ENCODE measurements at places on chromosomes 2 and 18.

GRCh38 chr2:40433736-40434135 is 18.2 kb downstream of the SLC8A1 start:
- DNase-seq, result no peak
- H3K27me3 ChIP-seq, result no peaks in the 10 kb centered on the region
- no peak overlapping the region for H3K4me3 ChIP-seq
- no peak overlapping the region for H3K27ac ChIP-seq
- H3K4me1 ChIP-seq, result no peaks in the 10 kb centered on the region
- no peaks in the 10 kb centered on the region for H3K36me3 ChIP-seq

- H3K4me1 ChIP-seq, result peaks cover 9% of the 10 kb centered on the region
- H3K27ac ChIP-seq, result no peak overlapping the region
- H3K4me3 ChIP-seq, result no peak overlapping the region
- H3K27me3 ChIP-seq, result peaks cover 3% of the 10 kb centered on the region
- no peak for DNase-seq
These were observed 227.2 kb downstream of the PHLPP1 start for GRCh38 chr18:62942578-62942977.

- no peaks in the 10 kb centered on the region for H3K4me1 ChIP-seq
- no peak overlapping the region for H3K4me3 ChIP-seq
- H3K27ac ChIP-seq, result no peak overlapping the region
- no peak for DNase-seq
- no peaks in the 10 kb centered on the region for H3K27me3 ChIP-seq
These were observed 193.3 kb downstream of the RNF152 start for GRCh38 chr18:61699397-61700110.

- H3K27ac ChIP-seq, result no peak overlapping the region
- DNase-seq, result no peak
- peaks cover 14% of the 10 kb centered on the region for H3K4me1 ChIP-seq
- no peaks in the 10 kb centered on the region for H3K36me3 ChIP-seq
These were observed 301.8 kb upstream of the ACVR2A start for GRCh38 chr2:147543056-147543455.

GRCh38 chr2:133266926-133267590 is 301.2 kb downstream of the NCKAP5 start:
- DNase-seq, result peak; percentile 38
- H3K36me3 ChIP-seq, result no peaks in the 10 kb centered on the region
- peak overlapping the region; percentile 88 for H3K4me3 ChIP-seq
- no peak overlapping the region for H3K27ac ChIP-seq
- H3K27me3 ChIP-seq, result no peaks in the 10 kb centered on the region
- H3K4me1 ChIP-seq, result peaks cover 28% of the 10 kb centered on the region

DNA sequence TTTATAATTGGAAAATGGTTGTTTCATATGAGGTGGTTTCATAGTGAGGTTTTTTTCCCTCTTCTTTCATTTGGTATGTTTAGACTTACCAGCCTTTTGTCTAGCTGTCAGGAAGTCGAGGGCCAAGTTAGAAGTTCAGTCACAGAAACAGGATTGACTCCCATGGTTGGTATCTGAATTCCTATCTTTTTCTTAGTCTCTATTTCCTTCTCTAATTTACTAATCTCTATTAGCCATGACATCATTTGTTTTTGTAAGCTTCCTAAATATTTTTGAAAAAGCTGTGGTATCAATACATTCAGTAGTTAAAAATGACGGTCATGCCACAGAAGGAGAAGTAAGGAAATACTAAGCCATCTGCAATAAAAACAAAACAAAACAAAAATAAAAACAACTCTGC is 206.9 kb downstream of the CCDC85A start:
- H3K36me3 ChIP-seq, result no peaks in the 10 kb centered on the region
- H3K4me1 ChIP-seq, result no peaks in the 10 kb centered on the region
- no peak for DNase-seq

DNA sequence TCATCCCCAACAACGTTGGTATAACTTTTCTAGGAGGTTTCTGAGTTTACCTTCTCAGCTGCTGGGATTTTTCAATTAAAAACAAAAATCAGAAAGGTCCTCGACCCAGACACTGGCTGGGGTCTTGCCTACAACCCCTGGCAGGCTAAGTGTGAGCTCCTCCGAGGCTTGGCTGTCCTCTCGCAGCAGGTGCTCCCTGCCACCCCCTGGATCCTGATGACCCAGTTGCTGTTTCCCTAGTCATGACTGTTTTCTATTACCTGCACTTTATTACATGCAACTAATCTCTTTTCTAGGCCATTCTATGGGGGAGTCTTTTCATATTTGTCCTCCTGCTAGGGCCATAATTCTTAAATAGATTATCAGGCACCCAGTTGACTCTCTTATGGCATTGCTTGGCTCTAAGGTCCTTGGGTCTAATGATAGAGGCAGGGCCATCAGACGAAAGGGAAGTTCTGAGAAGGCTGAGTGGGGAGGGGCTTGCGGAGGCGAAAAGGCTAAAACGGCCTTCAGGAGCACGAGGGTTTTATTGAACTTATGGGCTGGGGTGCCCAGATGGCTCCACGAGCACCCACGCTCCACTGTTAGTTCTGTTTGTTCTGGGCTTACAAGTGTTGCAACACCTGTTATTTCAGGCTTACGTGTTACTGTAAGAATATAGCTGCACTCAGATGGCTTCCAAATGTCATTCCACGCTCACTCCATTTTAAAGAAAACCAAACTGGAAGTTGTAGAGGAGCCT is 166.0 kb downstream of the NCK2 start:
- H3K4me3 ChIP-seq, result no peak overlapping the region
- H3K27me3 ChIP-seq, result no peaks in the 10 kb centered on the region
- no peak overlapping the region for H3K27ac ChIP-seq
- no peak for DNase-seq
- H3K36me3 ChIP-seq, result no peaks in the 10 kb centered on the region

DNA sequence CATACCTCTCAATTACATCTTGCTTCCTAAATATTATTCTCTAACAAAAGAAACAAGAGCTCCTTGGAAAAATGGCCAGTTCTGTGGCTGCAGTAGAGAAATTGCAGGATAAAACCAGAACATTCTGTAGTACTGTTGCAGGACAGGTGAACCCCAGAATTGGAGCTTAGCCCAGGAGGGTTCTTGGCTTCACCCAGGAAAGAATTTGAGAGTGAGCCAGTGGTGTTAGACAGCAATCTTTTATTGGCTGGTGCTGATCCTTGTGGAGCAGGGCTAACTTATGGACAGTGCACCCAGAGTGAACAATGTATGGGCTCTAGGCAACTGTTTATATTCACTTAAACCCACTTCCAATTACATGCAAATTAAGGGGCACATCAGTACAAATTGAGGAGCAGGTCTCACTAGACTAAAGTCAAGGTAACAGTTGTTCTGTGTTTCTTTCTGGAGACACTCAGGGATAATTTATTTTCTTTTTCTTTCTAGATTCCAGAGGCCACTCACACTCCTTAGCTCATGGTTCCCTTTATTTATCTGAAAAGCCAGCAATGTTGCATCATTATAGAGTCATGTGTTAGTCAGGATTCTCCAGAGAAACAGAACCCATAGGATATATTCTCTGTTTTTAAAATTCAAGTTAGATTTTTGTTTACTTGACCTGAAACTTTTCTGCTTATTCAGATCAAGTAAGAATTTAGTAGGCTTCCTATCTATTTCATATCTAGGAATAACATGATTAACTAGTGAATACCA is 348.1 kb downstream of the CCDC85A start:
- DNase-seq, result no peak
- no peaks in the 10 kb centered on the region for H3K4me1 ChIP-seq

DNA sequence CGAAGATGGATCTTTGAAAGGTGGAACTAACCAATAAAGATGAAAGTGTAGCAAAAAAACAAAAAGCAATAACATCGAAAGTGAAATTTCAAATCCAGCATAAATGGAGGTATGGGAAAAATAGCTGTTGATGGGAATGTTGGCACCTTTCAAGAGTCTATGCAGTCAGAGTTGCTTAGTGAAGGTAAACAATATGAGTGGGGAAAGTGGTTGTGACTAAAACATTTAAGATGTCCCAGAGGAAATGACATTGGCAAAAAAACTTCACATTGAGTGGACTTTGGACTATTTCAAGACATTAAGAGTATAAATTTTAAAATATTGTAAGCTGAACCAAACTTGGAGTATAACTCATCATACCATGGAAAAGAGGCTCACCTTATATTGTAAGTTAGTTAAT is 17.7 kb downstream of the ETAA1 start:
- peaks cover 4% of the 10 kb centered on the region for H3K27me3 ChIP-seq
- no peak overlapping the region for H3K27ac ChIP-seq
- H3K36me3 ChIP-seq, result peaks cover 14% of the 10 kb centered on the region
- no peak overlapping the region for H3K4me3 ChIP-seq
- no peaks in the 10 kb centered on the region for H3K4me1 ChIP-seq

GRCh38 chr2:36534275-36534799 is 63.6 kb downstream of the FEZ2 start:
- no peak overlapping the region for H3K27ac ChIP-seq
- peaks cover 25% of the 10 kb centered on the region for H3K4me1 ChIP-seq
- peaks cover 3% of the 10 kb centered on the region for H3K27me3 ChIP-seq
- no peak overlapping the region for H3K4me3 ChIP-seq
- H3K36me3 ChIP-seq, result peaks cover 50% of the 10 kb centered on the region
- DNase-seq, result no peak

- H3K4me1 ChIP-seq, result peaks cover 30% of the 10 kb centered on the region
- peak overlapping the region; percentile 31 for H3K27ac ChIP-seq
- no peaks in the 10 kb centered on the region for H3K27me3 ChIP-seq
- H3K36me3 ChIP-seq, result peaks cover 16% of the 10 kb centered on the region
- no peak for DNase-seq
These were observed 74.5 kb downstream of the INPP4A start for GRCh38 chr2:98519156-98519555.

GRCh38 chr2:54666131-54666633 is 57.3 kb upstream of the EML6 start:
- DNase-seq, result no peak
- peaks cover 81% of the 10 kb centered on the region for H3K36me3 ChIP-seq
- H3K4me3 ChIP-seq, result no peak overlapping the region
- no peak overlapping the region for H3K27ac ChIP-seq

- no peak overlapping the region for H3K4me3 ChIP-seq
- H3K27ac ChIP-seq, result no peak overlapping the region
- no peaks in the 10 kb centered on the region for H3K36me3 ChIP-seq
- H3K4me1 ChIP-seq, result peaks cover 23% of the 10 kb centered on the region
- H3K27me3 ChIP-seq, result peaks cover 1% of the 10 kb centered on the region
These were observed 22.5 kb upstream of the ACVR1 start for GRCh38 chr2:157898591-157898996.

DNA sequence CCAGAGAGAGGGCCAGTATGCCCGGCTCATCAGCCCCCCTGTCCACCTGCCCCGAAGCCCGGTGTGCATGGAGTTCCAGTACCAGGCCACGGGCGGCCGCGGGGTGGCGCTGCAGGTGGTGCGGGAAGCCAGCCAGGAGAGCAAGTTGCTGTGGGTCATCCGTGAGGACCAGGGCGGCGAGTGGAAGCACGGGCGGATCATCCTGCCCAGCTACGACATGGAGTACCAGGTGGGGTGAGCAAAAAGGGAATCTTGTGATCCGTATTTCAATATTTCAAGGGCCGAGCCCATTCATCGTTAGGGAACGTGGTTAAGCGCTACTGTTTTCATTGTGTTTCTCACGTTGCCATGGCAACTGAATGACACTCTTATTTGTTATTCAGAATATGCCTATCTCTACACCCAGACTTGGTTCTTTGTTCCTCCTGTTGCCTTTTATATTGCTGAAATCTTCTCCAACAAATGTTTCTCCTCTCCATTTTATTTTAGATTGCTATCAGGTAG is 81.5 kb downstream of the NRP2 start:
- no peak overlapping the region for H3K4me3 ChIP-seq
- peaks cover 26% of the 10 kb centered on the region for H3K4me1 ChIP-seq
- H3K36me3 ChIP-seq, result peaks cover 51% of the 10 kb centered on the region

DNA sequence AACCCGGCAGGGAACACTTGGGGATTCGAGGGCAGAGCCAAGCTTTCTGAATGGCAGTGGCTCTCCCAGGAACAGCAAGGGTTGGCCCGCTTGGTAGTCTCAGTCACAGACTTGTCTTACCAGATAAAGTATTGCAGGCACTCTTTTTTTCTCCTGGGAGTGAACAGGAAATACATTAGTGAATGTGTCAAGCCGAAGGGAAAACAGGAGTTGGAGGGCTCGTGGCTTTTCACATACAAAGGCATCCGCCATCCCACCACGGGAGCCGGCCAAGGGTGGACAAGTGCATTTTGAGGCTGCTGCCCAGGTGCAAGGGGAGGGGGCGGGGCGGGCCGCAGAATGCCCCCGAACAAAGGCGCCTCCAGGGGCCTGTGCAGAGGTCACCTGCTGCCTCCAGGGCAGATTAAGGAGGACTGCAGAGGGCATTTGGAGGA is 163.3 kb upstream of the SIX3 start:
- peaks cover 24% of the 10 kb centered on the region for H3K4me1 ChIP-seq
- peak; percentile 30 for DNase-seq
- peak overlapping the region; percentile 47 for H3K4me3 ChIP-seq
- H3K27ac ChIP-seq, result no peak overlapping the region

GRCh38 chr18:61628085-61628484 is 264.7 kb downstream of the RNF152 start:
- H3K4me3 ChIP-seq, result no peak overlapping the region
- no peak overlapping the region for H3K27ac ChIP-seq
- no peaks in the 10 kb centered on the region for H3K4me1 ChIP-seq
- no peak for DNase-seq

GRCh38 chr2:3606370-3607201 is 11.7 kb downstream of the COLEC11 start:
- no peak overlapping the region for H3K4me3 ChIP-seq
- H3K36me3 ChIP-seq, result no peaks in the 10 kb centered on the region
- DNase-seq, result no peak
- H3K27ac ChIP-seq, result no peak overlapping the region
- H3K27me3 ChIP-seq, result peaks cover 9% of the 10 kb centered on the region
- H3K4me1 ChIP-seq, result peaks cover 38% of the 10 kb centered on the region

DNA sequence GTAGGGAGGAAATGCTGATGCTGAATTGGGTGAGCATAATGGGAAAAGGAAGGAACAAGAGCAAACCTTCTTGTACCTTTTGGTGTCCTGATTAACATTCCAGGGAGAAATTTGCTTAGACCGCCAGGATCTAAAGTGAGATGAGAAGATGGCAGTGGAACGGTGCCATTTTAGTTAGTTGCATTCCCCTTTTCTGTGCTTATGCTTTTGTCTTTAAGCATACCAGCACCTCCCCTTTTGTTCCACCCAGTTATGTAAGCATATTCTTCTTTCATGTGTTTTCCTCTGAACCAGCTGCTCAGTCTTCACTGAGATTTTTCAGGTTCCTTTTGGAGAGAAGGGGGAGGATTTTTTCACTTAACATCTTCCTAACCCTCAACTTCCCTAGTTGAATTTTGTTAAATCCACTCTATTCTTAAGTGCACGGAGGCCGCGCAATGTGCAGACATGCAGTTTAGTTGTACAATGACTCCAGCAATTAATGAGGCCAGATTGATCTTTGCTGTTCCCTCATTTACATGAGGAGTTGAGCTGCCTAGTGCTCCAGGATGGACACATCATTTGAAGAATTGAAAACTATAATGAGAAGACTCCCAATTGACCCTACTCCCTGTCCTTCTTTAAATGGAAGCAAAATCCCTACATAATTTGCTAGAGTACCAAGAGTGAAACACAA is 73.9 kb downstream of the MAP4K4 start:
- peak overlapping the region; percentile 19 for H3K27ac ChIP-seq
- H3K4me1 ChIP-seq, result peaks cover 77% of the 10 kb centered on the region
- no peaks in the 10 kb centered on the region for H3K27me3 ChIP-seq
- DNase-seq, result no peak
- H3K36me3 ChIP-seq, result peaks cover 27% of the 10 kb centered on the region
